ENCODE measurements at places on chromosomes 6 and 20. TPM values are rescaled to one million over a fixed set of nuclear protein-coding genes. Genes with fewer than 3 reads are reported as not detected.

ARFGEF3 gene
- 0.12 TPM for total RNA-seq

DDX39B gene
- total RNA-seq: 272 TPM

ID1 gene
- total RNA-seq: 254 TPM

GRM1 gene
- not detected for total RNA-seq

HRH3 gene
- not detected for total RNA-seq

BCLAF1 gene
- 44.9 TPM for total RNA-seq

PRL gene
- total RNA-seq: not detected

COX4I2 gene
- 0.23 TPM for total RNA-seq

RIPOR3 gene
- total RNA-seq: 11.0 TPM

COL21A1 gene
- 151 TPM for total RNA-seq

BPIFB1 gene
- not detected for total RNA-seq

EYA4 gene
- total RNA-seq: not detected

PLEKHG1 gene
- total RNA-seq: 0.58 TPM

SEL1L2 gene
- total RNA-seq: not detected

SMOC2 gene
- total RNA-seq: 2.9 TPM

EDN1 gene
- total RNA-seq: 1.4 TPM

KHDC1 gene
- 4.1 TPM for total RNA-seq

ENPP4 gene
- total RNA-seq: 1.4 TPM

DPPA5 gene
- not detected for total RNA-seq

KCNB1 gene
- total RNA-seq: 3.0 TPM

LY6G6F gene
- not detected for total RNA-seq

TGM6 gene
- total RNA-seq: not detected

PRSS16 gene
- total RNA-seq: not detected

ARMH2 gene
- not detected for total RNA-seq

RHAG gene
- not detected for total RNA-seq

SLC22A16 gene
- not detected for total RNA-seq

IL22RA2 gene
- total RNA-seq: not detected

All from pericardium fibroblast (primary cell).